ENCODE measurements at places on chromosomes 3 and 15.

DNA sequence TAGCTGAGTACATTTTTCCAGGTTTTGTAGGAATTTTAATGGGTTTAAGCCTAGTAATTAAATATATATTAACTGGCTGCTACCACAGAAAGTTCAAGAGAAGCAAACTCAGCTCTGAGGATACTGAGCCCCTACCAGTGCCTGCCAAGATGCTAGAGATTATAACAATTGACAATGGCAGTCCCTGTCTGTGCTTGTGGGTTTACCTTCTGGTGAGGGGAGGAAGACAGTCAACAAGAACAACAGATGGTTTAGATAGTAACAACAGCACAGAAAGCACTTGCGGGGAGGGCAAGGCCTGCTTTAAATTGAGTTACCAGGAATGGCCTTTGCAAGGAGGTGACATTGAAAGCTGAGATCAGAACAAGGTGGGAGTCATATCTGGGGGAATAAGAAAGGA is 56.6 kb upstream of the ARHGEF3 start:
- DNase-seq = no peak

GRCh38 chr3:43497422-43497821 is 124.4 kb downstream of the ANO10 start:
- DNase-seq = no peak

GRCh38 chr15:49644364-49644794 is 23.5 kb downstream of the DTWD1 start:
- no peak for DNase-seq

GRCh38 chr3:197352382-197352781 is 54.0 kb upstream of the DLG1 start:
- DNase-seq = no peak

DNA sequence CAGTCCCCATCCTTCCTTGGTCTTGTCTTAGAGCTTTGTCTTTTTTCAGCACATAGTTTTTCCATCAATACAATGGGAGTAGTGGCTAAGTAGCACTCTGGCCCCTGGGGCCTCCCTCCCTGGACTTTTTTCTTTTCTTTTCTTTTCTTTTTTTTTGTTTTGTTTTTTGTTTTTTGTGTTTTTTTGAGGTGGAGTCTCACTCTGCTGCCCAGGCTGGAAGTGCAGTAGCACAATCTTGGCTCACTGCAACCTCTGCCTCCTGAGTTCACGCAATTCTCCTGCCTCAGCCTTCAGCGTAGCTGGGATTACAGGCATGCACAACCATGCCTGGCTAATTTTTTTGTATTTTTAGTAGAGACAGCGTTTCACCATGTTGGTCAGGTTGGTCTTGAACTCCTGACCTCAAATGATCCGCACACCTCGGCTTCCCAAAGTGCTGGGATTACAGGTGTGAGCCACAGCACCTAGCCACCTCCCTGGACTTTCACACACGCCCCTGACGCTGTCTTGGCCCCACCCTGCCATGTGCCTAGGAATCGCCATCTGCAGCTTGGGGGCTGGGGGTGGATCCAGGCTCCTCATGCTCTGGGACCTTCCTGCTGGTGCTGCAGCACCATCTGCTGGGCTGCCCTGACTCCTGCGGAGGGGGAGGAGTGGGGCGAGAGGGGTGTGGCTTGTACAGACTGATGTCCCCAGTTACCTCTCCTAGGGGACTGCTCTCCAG is 2.8 kb downstream of the C15orf39 start:
- DNase-seq = peak; percentile 73

DNA sequence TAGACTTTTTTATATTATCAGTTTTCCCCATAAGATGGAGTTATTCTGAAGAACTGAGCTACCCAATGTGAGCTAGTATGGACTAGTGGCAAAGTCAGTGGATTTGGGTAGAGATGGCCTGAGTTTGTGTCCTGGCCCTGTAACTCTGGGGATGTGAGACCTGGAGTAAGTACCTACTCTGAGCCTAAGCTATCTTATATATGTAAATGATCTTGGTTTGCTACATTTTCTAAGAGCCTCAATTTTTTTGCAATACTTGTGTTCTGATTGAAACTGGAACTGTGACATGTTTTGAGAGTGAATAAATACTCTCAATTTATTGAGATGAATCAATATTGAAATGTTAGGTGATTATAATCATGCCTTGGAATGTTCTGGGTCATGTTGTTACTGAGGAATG is 73.6 kb downstream of the ZNF621 start:
- no peak for DNase-seq

- DNase-seq = no peak
Measured at GRCh38 chr3:51585197-51585596, 46.7 kb downstream of the RAD54L2 start.

GRCh38 chr3:58652624-58653023 is 13.9 kb downstream of the FAM3D start:
- DNase-seq = no peak

DNA sequence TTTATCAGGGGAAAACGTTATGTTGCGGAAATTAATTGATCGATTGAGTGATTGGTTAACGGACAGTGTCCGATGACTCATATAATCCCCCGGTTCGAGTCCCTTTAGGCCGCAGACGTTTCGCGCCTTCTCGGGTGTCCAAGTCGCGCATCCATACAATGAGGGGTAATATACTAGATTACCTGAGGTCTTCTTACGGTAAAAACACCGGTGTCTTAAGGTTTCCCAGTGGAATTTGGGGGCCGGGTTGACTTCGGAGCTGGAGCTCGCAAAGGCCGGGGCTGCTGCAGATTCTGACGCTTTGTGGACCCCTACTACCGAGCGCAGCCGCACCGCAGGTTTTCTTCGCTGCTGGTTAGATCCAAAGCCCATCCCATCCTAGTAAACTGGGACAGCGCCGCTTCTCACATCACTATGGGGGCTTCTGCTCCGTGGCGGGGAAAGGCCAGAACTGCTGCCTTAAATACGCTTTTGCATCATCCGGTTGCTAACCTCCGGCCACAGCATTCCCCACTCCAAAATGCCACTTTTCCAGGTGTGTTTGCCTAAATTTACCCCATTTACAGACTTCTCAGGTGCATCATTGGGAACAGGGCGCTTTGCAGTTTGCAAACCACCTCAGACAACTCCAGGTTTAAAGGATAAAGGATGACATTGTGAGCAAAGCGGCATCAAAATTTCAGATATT is 858 bp upstream of the SACM1L start:
- DNase-seq = no peak

DNA sequence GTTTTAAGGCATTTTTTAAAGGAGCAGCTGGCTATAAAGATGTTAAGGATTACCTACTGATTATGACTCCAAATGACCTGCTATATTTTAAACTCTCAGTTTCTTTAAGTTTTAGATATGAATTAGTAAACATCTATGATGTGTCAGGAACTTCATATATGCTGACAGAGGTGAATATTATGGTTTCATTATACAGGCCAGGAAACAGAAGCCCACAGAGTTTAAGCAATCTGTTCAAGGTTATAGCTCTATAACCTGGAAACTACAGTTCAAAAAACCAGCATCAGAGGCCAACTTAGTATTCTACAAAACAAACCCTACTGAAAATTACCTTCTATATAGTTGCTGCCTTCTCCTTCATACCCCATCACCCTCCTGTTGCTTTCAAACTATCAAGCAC is 17.4 kb downstream of the PLSCR4 start:
- DNase-seq = no peak

DNA sequence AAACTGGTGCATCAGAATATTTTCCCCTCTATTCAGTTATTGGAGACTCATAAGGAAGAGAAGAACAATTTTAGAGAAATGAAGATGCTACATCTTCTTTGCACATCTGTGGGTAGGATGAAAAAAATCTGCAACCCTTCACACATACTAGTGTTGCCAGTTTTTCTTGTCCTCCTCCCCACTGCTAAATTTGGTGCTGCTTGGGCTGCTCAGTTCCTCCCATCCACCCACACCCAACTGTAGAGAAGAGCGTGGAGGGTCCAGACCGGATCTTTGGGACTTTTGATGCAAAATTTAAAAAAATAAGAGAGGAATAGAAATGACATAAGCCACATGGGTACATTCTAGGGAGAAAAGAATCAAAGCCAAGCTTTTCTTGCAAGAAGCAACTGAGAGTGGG is 8.7 kb upstream of the RASA2 start:
- DNase-seq = no peak

DNA sequence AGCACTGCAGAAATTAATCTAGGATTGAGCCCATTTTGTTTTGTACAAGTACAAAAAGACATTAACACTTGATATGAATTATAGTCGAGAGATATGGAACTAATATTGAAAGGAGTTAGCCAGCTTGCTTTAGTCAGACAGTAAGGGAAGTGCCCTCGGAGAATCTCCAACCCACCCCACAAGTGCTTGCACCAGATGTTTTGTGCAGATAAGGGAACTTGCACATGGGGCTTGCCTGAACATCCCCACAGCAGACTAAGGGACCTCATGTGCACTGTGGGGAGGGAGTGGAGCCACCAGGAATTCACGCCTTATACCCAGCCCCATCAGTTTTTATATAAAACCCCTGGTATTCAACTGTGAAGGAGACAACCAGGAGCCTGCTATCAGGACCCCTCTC is 122.3 kb downstream of the EFHB start:
- no peak for DNase-seq

GRCh38 chr15:89820666-89821611 is 6.3 kb upstream of the ANPEP start:
- no peak for DNase-seq

GRCh38 chr3:58349792-58350626 is 17.3 kb downstream of the PXK start:
- DNase-seq = peak; percentile 21

DNA sequence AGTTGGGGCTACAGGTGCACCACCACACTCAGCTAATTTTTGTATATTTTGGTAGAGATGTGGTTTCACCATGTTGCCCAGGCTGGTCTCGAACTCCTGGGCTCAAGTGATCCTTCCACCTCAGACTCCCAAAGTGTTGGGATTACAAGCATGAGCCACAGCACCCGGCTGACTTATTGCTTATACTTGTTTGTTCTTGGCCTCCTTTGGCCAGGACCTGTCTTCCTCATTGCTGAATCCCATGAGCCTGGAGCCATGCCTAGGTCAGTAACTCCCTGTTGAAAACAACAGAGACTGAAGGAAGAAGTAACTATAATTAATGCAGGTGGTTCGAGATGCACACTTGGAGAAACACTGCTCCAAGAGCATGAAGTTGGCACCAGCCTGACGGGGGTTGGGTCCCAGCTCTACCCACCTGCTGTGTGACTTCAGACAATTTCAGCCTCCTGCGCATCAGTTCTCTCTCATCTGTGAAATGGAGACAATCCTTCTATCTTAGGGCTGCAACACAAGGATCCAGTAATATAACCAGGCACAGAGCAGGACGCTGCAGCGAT is 38.9 kb downstream of the CPN2 start:
- no peak for DNase-seq

GRCh38 chr15:67732671-67733374 is 92.5 kb upstream of the SKOR1 start:
- DNase-seq = no peak

DNA sequence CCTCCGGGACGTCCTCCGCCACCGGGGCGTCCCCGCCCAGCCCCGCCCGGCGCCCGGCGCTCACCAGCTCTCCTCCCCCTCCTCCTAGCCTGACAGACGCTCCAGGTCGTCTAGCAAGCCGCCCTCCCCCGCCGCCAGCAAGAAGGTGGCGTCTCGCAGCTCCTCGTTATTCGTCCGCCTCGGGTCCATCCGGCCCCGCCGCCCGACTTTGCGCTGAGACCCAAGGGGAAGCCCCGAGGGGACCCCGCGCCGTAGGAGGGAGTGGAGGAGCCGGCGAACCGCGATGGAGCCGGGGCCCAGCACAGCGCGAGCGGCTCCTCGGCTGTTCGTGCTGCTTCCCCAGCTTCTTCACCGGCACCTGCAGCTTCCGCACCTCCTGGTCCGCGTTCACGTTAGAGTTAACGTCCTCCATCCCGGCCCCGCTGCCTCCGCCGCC is 26.3 kb upstream of the MTHFS start:
- DNase-seq = peak; percentile 57

DNA sequence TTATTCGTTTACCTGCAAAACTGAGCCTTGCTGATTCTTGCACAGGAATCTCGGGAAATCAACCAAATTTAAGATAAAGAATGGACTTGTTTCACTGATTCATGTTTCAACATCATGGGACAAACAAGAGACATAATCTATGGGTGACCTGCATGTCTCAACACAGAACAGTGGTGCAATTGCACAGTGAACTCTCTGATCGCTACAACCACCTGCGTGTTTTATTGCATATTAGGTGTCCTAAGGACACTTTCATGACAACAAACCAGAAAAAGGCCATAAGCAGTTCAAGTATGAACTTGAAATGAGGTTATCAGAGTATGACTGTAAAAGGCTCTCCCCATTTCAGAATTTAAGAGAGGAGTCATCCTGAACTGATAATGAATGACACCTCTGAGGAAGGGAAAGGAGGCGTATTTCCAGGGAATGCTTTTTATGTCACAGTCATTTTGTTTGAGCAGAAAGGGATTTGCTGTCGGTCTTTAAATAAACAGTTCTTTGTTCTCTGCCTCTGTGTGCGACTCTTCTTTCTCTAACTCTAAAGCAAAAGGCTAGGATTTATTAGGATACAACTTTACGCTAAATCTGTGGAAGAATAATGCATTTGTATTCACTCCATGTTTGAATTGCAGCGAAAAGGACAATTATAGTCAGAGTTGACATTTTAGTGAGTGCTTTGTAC is 167.2 kb downstream of the RBMS3 start:
- no peak for DNase-seq

GRCh38 chr3:79086514-79086913 is 681.3 kb downstream of the ROBO1 start:
- peak; percentile 28 for DNase-seq

DNA sequence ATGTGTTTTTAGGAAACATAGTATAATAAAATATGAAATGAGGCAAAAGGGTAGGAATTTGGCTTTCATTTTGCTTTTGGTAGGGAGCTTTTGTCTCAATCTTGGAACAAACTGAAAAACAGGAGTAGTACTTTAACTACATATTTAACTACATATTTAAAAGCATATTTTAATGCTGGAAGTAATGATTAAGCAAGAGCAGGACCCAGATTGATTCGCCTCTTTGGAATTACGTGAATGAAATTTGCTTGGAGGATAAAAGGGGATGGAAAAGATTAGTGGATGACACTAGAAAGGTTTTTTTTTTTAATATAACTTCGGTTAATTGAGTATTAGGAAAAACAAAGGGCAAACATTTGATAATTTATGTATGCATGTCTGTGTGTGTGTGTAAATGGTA is 11.2 kb upstream of the TMEM212 start:
- DNase-seq = no peak

GRCh38 chr3:84236261-84236660 is 722.5 kb upstream of the CADM2 start:
- DNase-seq = no peak

- no peak for DNase-seq
Measured at GRCh38 chr15:49083401-49084284, 37.4 kb upstream of the SECISBP2L start.
